ENCODE measurements at places on chromosomes 3 and 15.

DNA sequence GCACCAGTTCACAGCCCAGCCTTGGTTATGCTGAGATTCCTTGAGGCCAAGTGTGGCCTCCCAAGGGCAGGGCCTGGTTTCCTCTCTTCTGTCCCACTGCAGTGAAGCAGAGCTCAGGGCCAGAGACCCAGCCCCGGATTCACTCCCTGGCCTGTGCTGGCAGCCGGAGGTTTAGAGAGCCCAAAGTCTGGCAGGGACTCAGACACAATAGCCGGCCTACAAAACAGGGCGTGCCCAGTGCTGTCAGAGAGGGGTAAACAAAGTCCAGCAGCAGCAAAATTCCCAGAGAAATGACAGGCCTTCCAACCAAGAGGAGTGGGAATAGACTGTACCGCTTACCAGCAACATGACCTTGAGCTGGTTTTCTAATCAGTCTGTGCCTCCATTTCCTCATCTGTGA lies 14.0 kb downstream of the VIPR1 start:
- DNase-seq = no peak

GRCh38 chr3:136802481-136802996 lies 16.4 kb upstream of the SLC35G2 start:
- no peak for DNase-seq

DNA sequence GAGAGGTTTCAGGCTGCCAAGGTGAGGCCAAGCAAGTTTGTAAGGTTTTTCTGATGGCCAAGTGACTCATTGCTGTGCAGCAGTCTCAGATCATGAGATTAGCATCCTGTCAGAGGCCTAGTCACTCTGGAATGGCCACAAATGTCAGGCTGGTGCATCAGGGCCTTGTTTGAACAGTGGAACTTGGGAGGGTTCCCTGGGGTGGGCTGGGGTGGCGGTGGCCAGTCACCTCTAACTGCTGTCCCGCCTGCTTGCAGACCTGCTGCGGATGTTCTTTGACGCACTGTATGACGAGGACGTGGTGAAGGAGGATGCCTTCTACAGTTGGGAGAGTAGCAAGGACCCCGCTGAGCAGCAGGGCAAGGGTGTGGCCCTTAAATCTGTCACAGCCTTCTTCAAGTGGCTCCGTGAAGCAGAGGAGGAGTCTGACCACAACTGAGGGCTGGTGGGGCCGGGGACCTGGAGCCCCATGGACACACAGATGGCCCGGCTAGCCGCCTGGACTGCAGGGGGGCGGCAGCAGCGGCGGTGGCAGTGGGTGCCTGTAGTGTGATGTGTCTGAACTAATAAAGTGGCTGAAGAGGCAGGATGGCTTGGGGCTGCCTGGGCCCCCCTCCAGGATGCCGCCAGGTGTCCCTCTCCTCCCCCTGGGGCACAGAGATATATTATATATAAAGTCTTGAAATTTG lies 2.8 kb upstream of the FAM131A start:
- DNase-seq = peak; percentile 21

DNA sequence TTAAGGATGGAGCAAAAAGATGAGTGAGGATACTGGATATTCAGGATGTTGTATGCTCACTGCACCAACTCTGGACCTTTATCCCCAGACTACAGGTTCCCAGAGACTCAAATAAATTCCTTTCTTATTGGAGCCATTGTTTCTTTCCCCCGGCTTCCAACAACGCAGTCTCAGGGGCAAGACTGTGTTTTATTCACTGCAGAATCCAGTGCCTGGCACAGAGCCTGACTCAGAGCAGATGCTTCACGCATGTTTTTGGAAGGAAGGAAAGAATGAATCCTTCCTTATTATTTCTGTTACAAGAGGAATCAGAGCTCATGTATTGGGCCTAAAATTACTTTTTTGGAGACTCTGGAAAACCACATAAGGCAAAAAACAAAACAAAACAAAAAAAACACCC lies 96.0 kb upstream of the VGLL4 start:
- no peak for DNase-seq

Data from stimulated activated CD8-positive, alpha-beta memory T cell treated with anti-CD3 and anti-CD28 coated beads, Interleukin-4, amount 100 ng/mL, for 24 hours (primary cell).